ENCODE measurements at places on chromosomes 7 and 10.
A peak's percentile ranks its signal among the peaks of the same experiment; 100 is the strongest.

DNA sequence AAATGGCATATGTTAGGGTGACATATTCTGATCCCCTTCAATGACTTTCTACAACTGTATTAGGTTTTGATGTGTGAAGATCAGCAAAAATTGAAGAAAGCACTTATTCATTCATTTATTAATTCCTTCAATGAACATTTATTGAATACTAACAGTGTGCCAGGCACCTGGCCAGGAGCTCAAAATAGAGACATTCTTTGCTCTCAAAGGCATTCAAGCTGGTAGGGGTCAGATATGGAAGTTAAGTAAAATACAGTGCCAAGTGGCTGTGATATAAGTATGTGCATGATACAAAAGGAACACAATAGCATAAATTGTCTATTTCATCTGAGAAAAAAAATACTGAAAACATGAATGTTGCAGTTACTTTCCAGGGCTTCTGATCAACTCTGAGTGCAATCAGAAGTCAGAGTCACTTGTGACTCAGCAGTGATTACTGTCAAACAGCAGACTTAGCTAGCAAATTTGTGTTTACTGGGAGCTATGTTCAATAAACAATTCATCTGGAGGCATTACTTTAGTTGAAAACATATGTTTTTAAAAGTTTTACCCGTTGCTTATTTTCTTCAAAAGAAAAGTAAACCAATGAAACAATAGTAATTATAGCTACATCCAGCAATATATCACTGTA, 60.4 kb upstream of the CACNB2 start:
- no peak for DNase-seq

DNA sequence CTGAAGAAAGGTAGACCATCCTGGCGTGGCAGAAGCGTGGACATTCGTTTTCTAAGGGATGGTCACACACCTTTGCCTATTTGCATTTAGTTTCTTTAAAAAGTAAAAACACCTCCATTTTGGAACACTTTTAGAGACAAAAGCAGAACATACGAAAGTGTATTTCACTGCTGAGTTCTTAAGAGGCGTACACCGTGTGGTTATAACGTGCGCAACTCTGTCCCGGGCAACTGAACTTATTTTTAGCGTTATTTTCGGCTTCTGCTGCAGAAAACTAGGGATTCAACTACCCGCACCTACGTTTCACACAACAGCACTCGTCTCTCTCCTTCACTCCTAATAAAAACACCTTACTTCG, 557 bp upstream of the LSM8 start:
- no peak for DNase-seq

- peak; percentile 59 for DNase-seq
These were observed 71.2 kb upstream of the FOXK1 start for GRCh38 chr7:4610768-4611467.

DNA sequence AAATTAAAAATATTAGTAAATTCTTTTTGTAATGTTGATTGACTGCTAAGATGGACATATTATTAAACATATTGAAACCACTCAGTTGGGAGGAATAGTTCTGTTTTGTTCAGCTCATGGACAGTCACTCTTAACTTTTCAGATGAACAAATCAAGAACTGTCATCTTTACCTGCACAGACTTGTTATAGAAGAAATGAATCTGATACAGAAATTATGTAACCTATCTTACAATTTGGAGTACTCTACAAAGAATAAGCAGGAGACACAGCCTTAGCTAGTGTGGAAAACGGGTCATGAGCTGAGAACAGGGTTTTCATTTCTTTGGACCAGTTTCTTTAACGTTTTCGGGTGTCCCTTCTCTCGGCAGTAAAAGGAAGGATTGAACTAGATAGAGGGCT, 1.2 kb upstream of the ANLN start:
- no peak for DNase-seq

DNA sequence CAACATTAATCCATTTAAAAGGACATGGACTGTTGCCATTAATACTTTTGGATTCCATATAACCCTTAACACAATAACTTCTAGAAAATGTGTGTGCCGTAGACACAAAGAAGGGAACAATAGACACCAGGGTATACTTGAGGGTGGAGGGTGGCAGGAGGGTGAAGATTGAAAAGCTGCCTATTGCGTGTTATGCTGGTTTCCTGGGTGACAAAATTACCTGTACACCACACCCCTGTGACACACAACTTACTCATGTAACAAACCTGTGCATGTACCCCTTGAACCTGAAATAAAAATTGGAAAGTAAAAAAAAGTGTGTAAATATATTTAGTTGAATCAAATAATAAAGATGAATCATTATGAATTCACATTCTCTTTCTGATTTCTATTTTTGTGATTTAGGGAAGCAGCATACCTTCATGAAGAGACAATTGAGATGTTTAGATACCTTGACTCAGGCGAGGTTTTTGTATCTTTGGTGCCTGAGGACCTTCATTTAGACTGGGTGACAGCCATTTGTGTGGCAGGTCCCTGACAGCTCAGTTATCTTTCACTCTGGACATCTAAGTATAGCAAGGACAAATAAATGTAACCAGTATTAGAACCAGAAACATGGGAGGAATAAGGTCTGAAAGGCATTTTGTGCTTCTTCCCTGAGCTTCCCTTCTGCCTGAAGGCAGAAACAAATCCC, 28.7 kb downstream of the GIMAP8 start:
- no peak for DNase-seq

DNA sequence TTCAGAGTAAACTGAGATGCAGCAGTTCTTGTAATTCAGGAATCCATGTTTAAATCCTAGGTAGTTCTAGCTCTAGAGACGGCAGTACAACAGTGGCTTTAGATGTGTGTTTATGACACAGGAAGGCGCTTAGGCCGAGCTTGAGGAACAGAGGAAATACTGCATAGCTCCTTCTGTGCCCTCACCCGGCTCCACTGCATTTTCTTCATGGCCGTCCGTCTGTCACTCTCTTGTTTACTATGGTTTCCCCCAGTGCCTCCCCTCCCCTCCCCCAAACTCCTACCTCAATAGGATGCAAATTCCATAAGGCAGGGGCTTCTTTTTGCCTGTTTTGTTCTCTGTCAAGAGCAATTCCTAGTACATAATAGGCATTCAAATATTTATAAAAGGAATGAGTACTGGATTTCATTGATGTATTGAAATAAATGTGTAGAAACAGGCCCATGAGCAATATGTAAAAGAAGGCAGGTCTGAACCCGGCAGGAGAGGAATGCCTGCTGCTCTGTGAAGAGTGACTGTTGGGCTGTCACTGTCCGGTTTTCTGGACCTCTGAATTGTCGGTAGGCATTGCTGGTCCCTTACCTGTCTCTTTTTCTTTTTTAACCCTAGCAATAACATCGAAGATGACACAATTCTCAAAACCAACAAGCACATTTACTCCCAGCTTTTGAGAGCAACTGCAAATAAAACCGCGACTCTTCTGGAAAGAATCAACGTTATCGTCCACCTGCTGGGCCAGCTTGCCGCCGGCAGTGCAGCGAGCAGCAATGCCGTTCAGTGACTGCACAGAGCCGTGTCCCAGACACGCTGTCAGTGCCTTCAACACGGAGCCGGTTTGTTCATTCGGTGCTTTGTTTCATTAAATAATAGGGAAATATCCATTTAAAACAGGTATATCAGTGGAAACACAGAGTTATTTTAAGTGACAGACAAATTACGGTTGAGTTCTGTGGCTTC, 12.7 kb downstream of the MMP21 start:
- DNase-seq: no peak

DNA sequence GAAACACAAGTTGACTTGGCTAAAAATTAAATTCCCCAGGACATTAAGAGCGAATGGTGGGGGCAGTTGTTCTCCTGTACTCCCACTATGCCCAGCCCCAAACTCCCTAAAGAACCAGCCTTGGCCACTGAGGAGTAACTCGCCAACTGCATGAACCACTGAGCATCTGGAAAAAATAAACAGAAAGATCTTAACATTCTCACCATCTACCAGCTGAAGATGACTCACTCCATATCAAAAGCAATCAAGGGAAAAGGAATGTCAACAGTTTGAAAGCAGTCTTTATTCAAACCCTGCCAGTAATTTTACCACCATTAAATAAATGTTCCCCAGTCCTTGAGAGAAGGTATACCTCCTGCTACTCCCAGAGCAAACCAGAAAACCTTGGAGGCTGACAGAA, 45.4 kb downstream of the CTTNBP2 start:
- DNase-seq: no peak

DNA sequence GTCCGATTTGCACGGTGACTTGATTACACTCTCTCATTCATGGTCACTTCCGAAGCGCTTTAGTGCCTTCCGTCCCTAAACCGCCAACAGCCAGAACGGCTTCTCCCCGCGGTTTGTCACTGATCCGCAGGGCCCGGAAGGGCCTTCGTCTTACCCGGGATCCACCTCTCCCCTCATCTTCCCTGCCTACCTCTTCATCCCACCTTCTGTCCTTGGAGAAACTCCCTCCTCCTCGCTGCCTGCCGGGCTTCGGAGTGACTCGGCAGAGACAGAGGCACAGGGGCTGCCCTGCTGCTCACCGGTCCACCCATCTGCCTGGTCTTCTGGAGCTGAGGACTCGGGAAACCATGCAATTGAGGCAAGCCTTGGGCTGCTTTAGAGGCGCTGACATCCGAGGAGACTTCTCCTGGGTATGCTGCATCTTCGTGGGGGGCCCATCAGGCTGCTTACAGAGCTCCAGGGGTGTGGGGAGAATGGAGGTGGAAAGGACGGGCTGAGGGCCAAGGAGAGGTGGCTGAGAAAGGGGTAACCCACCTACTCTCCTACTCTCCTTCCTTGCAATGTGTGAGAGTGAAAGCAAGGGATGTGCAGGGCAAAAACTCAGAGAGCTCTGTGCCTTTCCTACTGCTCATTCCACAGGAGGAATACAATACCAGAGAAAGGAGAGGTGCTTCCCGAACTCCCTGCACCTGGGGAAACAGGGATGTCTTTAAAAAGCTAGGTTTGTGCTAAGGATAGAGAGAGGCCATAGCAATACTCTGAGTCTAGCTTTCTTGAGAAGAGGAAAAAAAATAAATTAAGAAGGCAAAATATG, 1.0 kb upstream of the HOXA11 start:
- no peak for DNase-seq

GRCh38 chr10:62648921-62649320, 155.6 kb upstream of the ADO start:
- DNase-seq: no peak

DNA sequence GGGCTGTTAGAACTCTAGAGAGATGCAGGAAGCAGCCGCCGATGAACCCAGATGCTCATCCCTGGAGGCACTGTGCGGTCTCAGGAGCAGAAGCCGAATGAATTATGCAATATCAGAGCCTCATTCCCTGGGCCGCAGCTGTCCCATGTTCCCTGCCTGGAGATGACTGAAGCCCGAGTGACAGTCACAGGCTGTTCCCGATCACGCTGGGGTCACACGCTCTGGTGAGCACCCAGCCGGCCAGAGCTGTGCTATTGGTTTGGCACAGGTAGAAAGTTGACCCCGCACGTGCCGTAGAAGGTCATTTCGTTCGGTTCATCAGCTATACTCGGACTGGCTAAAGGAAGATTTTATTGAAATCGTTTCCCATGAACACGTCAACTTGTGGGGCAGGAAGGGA, 140.5 kb upstream of the SH2B2 start:
- no peak for DNase-seq

DNA sequence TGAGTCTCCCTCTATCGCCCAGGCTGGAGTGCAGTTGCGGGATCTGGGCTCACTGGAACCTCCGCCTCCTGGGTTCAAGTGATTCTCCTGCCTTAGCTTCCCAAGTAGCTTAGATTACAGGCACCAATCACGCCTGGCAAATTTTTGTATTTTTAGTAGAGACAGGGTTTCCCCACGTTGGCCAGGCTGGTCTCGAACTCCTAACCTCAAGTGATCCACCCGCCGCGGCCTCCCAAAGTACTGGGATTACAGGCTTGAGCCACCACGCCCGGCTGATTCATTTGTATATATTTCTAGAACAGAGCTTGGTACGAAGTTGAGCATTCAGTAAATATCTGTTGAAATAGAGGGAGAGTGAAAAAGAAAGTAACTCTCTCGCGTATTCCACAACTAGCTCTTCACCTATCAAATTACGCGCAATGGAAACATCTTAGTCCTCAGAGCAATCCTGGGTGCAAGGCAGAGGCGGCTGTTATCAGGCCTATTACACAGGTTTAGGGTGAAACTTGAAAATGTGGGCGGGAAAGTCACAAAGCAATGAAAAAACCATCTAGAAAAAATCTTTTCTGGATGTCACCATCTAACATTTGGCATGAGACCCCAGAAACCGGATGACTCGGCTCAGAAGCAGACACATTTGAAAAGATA, 707 bp upstream of the GHITM start:
- no peak for DNase-seq

- DNase-seq: no peak
These were observed 371.8 kb upstream of the KCND2 start for GRCh38 chr7:119900996-119901672.

DNA sequence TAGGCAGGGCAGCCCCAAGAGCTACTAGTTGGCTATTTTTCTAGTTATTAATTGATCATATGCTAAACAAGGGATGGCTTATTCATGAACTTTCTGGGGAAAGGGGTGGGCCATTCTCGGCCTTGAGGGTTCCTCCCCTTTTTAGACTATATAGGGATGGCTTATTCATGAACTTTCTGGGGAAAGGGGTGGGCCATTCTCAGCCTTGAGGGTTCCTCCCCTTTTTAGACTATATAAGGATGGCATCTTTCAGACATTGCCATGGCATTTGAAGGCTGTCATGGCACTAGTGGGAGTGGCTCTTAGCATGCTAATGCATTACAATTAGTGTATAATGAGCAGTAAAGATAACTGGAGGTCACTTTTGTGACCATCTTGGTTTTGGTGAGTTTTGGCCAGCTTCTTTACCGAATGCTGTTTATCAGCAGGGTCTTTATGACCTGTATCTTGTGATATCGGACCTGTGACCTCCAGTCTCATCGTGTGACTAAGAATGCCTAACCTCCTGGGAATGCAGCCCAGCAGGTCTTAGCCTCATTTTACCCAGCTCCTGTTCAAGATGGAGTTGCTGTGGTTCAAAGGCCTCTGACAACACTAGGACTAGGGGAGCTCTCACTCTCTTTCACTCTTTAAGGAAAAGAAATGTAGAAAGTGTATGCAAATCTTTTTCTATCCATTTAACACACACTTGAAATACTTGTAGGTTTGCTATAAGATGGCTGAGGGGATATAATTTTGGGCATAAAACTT, 7.8 kb downstream of the FHIP2A start:
- DNase-seq: no peak

DNA sequence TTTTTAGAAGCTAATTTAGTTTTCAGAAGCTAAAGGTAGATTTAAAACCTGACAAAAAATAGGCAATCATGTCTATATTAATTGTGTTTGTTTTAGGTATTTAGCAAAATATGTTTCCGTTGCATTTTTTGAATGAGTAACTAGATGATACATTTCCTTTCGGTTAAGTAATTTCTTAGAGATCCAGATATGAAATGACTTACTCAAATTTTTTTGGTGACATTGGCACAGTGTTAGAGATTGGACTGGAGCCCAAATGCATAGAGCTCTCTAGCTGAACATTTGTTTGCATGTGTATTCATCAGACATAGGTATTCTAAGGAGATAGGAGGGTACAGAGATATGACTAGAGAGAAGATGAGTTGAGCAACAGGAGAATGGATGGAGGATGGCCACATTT, 1.9 kb downstream of the BUB3 start:
- no peak for DNase-seq

- no peak for DNase-seq
These were observed 56.0 kb upstream of the COL13A1 start for GRCh38 chr10:69745698-69746097.

GRCh38 chr10:71045204-71045809, 156.9 kb upstream of the PCBD1 start:
- DNase-seq: no peak

GRCh38 chr7:2024567-2024918, 208.2 kb downstream of the MAD1L1 start:
- no peak for DNase-seq
